ENCODE measurements at places on chromosomes 16 and 17.

DNA sequence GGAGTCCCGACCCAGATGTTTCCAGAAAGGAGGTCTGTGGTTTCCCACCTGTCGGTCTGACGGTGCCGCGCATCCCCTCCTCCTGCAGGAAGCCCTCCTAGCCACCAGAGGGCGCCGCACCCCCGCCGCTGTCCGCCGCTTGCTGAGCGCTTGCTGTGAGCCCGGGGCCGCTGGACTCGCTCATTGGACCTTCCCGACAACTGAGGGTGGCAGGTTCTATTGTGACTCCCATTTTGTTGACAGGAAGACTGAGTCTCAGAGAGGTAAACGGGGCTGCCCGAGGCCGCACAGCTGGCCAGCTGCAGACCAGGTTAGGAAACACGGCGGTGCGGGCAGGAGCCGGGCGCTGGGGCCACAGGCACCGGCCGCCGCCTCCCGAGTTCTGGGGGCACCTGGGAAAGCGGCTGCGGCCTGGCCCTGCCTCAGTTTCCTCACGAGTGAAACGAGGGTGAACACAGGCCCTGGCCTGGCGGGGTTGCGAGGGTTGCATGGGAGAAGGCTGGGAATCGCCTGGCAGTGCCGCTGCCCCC is 191.1 kb upstream of the CIBAR2 start:
- no peak for DNase-seq

DNA sequence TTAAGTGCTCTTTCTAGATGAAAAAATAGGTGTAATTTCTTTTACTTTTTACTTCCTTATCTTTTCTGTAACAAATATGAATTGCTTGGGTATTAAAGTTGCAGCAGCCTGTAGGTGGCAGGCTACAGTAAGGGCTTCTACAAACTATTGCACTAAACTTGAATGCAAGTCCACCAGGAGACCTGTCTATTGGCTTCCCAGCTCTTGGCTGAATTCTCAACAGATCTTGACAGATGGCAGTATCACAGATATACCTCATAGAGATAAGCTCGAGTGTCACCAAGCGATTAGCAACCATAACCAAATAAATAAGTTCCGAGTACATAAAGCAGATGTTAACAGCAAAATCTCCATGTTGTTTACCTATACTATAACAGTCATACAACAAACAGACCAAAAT is 5.9 kb downstream of the BBS2 start:
- peak; percentile 77 for DNase-seq

DNA sequence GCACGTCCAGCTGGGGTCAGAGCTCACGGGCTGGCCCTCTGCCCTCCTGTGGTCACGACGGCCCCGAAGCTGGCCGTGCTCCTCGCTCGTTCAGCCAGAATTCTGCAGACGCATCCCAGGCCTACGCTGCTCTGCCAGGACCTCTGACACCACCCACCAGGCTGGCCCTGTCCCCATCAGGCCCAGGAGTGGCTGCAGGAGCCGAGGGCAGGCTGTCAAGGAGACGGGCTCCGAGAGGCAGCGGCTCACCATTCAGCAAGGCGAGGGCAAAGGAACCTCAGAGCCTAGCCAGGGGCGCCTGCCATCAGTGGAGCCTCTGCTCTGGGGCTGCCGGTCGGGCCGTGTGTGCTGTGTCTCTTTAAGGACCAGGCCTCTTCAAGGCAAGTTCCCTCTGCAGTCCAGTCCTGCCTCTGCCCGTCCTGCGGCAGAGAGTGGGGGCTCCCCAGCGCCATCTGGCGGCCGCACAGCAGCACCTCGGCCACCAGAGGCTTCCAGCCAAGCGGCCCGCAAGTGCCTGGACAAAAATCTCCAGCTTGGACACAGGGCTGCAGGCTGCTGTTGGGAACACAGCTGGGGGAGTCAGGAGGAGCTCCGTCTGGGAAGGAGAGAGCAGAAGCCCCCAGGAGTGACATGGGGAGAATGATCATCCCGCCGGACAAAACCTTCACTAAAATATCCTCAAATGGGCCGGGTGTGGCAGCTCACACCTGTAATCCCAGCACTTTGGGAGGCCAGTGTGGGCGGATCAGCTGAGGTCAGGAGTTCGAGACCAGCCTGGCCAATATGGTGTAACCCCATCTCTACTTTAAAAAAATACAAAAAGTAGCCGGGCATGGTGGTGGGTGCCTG is 7.4 kb upstream of the ABR start:
- DNase-seq, result peak; percentile 80

DNA sequence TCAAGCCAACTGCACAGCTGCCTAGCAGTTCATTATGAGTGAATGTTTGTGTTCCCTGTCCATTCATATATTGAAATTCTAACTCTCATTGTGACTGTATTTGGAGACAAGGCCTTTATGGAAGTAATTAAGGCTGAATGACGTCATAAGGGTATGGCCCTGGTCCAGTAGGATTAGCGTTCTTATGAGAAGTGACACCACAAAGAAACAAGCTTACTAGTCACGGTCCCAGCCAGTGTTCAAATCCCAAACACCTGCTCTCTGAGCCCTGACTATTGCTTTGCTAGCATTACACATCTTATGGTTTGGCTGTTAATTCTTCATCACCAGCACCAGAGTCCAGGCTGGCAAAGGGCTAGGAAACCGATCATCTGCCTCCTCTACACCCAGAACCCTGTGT is 2.2 kb downstream of the ZNF668 start:
- DNase-seq, result peak; percentile 98

DNA sequence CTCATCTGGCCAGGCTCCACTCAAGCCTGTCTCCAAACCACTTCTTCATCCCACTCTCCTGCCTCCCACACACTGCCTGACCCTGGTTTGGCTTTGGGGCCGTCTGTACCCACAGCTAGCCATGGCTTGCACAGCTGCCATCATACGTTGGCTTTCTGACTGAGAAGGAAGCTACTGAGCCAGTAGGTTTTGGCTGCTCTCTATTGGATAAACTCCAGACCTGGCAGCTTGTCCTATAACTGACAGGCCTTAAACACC is 3.9 kb downstream of the MIF4GD start:
- no peak for DNase-seq

GRCh38 chr17:29671661-29672060 is 48.9 kb upstream of the CORO6 start:
- DNase-seq, result no peak

DNA sequence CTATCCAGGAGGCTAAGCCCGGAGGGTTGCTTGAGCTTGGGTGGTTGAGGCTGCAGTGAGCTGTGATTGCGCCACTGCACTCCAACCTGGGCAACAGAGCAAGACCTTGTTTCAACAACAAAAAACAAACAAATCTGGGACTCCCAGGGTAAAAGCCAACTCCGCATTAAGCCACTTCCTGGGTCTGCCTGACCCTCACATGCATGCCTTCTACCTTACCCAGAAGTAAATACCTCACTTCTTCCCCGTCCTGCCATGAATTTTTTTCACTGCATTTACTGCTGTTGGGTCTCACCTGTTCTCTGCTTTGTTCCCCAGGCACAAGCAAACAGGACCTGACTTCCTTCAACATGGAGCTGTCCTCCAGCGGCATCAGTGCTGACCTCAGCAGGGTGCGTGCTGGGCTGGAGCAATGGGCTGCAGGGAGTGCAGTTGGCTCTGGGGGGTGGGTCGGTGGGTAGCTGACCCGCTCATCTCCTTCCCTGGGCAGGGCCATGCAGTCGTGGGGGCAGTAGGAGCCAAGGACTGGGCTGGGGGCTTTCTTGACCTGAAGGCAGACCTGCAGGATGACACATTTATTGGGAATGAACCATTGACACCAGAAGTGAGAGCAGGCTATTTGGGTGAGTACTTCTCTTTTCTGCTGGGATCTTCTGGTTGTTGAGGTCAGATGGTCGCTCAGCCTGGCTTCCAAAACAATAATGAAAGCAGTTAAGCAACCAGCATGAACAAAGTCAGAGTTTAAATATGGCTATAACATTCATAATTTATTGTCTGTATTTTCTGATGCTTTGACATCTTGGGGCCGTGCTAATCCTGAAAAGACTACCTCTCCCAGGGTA is 16.4 kb downstream of the ITGAL start:
- DNase-seq, result no peak

DNA sequence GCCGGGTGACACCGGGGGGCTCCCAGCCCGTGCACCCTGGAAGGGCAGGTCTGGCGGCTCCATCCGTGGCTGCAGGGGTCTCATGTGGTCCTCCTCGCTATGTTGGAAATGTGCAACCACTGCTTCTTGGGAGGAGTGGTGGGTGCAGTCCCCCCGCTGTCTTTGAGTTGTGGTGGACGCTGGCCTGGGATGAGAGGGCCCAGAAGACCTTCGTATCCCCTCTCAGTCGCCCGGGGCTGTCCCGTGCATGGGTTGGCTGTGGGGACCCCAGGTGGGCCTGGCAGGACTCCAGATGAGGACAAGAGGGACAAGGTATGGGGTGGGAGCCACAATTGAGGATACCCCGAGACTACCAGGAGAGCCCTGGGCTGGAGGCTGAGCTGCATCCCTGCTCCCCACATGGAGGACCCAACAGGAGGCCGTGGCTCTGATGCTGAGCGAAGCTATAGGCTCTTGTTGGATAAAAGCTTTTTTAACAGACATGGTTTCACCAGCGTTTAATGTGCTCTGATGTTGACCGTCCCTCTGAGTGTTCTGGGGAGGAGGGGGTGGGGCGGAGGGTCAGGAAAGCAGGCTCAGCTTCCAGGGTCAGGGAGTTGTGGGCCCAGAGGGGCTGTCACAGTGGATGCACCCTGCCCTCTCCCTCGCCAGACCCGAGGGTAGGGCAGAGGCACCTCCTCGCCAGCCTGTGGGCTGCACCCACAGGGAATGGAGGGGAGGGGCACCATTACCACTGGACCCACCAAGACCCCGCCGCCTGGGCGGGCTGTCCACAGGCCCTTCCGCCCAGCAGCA is 5.4 kb downstream of the SPATA2L start:
- no peak for DNase-seq

- DNase-seq, result no peak
Measured at GRCh38 chr16:89482150-89482816, 8.1 kb downstream of the ANKRD11 start.

DNA sequence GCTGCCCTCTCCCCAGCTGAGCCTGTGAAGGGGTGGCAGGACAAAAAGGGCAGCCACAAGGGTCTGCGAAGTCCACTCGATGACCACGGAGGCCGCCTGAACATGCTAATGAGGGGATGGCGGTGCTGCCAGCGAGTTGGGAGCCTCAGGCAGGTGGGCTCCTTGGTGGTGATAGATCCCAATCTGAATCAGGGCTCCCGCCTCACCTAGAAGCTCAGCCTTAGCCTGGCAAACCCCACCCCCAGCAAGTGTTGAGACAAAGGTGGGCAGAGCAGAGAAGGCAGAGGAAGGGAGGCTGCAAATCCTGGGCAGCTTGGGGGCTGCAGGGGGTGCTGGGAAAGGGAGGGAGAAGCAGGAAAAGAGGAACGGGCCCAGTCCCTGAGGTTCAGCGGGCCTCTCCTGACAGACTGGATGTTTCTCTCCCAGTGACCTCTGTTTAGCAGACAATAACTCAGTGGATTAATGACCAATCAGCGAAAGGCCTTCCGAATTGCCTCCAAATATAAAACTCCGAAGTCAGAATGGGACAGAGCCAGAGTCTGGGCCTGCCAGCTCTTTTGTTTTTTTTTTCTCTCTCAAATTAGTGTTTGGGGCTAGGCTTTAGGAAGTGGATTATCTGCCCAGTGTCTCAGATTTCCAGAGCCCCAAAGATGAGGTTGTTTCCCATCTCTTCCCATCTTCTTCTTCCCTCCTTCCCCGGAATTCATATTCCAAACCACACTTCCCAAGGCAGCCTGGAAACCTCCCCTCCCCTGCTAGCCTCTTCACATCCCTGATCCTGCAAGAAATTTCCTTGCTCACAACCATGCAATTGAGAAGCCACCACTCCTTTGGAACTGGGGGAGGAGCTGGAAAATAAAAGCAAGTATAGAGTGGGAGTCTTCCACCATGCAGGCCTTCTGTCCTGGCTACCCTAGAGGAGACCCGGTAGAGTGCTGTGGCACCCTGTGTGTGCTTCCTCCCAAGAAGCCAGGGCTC is 15.2 kb upstream of the HOXB2 start:
- DNase-seq, result no peak

DNA sequence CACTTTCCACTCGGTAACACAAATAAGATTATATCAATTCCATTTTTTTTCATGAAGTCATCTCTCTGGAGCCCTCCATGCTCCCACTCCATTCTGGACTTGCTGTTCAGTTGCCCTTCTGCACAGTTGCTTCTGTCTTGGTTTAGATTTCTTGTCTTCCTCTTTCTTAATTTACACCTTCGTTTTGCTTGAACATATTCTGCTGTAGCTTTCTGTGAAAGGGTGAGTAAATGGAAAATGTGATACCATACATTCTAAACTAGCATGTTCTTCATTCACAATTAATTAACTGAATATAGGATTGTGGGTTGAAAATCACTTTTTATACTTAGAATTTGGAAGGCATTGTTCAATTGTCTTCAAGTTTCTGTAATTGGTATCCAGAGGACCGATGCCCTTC is 69.6 kb downstream of the VMP1 start:
- DNase-seq, result no peak

- no peak for DNase-seq
Measured at GRCh38 chr16:12900599-12901203, 697 bp upstream of the SHISA9 start.

DNA sequence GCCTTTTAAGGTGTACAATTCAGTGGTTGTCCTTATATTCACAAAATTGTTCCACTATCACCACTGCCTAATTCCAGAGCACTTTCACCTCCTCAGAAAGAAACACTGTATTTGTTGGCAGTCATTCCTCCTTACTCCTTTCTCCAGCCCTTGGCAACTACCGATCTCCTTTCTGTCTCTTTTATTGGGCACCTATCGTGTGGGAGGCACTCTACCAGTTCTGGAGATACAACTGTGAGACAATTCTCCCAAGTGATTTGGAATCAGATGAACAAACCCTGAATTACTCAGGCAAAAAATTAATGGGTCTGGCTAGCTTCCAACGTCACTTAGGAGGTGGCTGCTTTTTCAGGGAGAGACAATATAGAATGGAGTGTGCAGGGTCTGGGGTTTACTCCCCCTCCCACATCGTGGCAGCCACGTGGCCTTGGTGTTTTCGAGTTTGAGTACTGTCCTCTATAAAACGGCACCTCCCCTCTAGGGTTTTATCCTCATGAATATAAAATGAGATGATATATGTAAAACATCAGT is 63.9 kb downstream of the SHISA9 start:
- no peak for DNase-seq

GRCh38 chr17:64661726-64661975 is 456 bp downstream of the SMURF2 start:
- no peak for DNase-seq

DNA sequence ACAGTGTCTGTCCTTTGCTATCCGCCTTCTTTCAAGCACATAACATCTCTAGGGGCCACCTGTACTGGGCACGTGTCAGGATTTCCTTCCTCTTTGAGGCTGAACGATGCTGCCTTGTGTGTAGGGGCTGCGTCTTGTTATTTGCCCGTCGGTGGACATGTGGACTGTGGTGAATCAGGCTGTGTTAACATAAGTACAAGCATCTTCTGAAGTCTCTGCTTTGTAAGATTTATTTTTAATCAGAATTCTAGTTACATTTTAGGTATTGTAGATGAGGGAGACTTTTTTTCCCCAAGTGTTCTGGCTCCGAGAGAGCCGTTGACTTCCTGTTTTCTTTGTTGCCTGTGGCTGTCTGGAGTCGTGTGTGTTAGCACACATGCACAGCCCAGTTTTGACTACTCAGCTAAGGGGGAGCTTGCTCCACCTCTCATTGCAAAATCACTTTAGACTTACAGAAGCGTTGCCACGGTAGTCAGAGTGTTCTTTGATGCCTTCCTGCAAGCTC is 26.1 kb downstream of the SPG7 start:
- peak; percentile 66 for DNase-seq

GRCh38 chr16:12304861-12305596 is 328.5 kb downstream of the SNX29 start:
- DNase-seq, result no peak

All from fibroblast of mammary gland (primary cell).